ENCODE measurements at places on chromosomes 1 and 21.

DNA sequence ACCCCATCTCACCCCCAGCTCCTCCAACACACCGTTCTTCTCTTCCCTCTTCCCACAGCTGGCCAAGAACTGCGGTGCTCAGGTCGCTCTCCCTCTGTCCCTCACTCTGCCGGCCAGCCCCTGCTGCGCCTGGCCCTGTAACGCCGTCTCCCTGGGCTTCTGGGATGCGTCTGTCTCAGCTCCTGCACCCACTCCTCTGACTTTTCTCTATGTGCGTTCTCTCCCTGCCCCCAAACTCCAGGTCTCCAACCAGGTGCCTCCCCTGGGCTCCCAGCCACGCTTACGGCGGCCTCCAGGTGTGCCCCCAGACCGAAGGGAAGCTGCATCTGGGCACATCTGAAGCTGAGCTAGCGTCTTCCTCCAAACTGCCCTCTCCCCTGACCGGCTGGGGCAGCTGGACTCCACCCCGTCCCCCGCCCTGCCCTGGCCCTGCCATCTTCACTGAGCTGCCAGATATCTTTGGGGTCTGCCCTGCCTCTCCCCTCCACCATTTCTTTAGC lies 2.6 kb downstream of the KRTAP10-12 start:
- DNase-seq: no peak

DNA sequence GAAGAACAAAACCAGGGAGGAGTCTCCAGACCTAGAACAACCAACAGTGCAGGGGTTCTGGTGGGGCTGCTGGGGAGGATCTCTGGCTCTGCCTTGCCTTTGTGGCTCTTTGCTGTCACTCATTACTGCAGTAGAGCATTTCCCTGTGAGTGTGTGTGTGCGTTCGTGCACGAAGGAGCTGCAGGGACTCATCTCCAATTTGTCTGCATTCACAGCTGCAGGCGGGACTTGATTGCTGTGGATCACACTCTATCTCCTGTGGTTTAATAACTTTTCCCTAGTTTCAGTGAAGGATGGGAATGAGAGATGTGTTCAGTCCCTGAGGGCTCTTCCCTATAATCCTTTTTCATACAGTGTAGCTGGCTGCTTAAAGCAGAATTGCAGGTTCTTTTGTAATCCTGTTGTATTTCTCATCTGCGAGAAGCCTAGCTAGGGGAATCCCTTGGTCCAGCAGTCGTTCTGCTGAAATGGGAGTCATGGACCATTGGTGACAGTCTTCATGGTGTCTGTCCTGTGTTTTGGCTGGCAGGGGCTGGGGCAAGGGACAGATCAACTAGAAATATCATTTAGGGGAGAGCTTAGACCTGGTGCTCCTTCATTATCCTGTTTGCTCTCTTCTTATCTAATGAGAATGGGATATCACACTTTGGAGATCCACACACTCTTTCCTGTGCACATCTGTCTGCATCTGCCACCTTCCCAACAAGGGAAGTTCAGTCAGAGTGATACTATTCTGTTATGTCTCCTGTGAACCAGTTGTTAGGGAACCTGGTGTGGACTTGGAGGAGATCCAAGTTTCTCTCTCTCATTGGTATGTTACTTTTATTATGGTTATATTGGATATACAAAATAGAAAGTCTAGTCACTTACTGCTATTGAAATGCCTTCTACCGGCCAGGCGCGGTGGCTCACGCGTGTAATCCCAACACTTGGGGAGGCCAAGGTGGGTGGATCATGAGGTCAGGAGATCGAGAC lies 3.0 kb downstream of the PCP4L1 start:
- DNase-seq: no peak

GRCh38 chr1:232493869-232494268 lies 136.1 kb downstream of the SIPA1L2 start:
- DNase-seq: no peak

DNA sequence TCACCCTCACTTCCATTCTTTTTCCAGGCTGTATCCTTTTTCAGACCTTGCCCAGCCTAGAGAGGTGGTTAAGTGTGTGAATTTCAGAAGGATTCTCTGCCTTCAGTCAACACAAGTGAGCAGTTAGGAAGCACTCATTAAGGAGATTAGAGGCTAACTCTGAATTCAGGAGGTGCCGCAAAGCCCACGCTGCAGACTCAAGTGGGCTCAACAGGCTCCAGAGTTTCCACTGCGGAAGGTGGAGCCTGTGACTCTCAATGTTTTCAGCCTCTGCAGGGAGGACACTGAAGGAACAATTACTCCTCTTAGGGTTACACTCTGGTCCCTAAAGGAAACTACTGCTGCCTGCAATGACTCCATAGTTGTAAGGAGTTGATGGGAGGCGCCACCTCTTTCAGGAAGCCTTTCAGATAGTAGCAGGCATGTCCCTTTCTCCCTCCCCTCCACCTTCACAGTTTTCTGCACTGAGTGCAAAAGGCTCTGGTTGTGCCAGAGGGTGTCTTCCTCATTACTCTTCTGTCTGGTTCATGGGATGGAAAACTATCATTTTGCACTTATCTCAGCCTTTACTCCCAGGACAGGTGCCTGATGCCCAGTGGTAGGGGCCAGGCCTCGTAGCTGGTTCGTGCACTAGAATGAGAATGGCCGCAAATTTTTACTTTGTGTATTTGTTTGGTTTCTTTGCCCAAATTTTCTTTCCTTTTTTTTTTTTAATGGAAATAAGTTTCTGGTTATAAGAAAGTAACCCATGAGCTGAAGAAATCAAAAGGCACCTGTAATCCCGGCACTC lies 55.2 kb upstream of the SELENON start:
- DNase-seq: no peak

GRCh38 chr21:41316200-41317062 lies at the start of gene FAM3B:
TSS of gene FAM3B (plus strand) at chr21:41316801. CDS start at chr21:41316880, 79 bp downstream.
- DNase-seq: no peak

DNA sequence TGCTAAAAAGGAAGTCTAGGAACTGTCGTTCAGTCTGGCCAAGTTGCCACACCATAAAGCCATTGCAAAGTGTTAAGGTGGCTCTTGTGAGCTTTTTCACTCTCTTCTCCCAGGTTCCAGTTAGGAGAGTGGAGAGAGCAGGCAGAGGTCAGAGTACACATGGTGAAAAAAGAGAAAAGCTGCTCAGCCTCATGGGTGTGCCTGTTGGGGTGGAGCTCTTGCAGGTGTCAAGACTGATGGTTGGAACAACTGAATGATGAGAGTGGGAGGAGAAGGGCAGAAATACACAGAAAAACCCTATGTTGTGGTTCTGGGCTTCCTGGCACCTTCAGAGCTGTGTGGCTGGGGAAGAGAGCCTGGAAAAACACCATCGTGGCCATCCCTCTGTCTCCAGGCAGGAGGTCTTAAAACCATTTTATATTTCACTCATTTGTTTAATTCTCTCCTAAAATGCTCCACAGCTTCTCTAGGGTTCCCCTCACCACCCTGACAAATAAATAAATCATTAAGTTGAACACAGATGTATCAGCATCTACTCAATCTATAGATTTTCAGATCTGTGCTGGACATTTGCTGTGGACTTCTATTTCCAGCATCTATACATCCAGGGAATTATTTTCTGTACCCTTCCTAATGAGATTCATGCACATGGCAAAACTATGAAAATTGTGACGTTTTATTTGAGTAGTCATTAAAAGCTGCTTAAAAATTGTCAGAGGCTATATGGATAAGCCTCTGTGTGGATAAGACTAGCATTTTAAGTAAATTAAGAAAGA lies 17.5 kb downstream of the UBASH3A start:
- DNase-seq: no peak

DNA sequence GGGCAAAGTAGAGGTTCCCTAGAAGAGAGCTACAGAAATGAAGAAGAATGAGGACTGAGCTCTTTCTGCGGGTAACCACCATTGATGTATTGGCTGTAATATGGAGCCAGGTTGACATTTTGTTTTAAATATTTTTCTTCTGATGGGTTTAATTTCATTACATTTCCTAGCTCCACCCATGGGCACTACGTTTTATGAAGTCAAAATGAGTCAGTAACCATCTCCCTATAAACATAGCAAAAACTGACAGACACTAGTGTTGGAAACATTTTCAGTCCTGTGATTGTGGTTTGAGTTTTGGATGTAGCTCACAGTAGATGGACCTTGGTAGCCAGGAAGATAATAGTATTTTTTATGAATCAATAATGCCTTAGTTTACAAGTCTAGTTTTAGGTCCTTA lies 470.4 kb upstream of the B3GALT2 start:
- DNase-seq: no peak

- DNase-seq: no peak
These were observed 69.9 kb upstream of the EXO1 start for GRCh38 chr1:241778117-241778516.

- no peak for DNase-seq
These were observed 48.5 kb upstream of the VAMP3 start for GRCh38 chr1:7722670-7723012.

GRCh38 chr1:204295671-204296070 lies 64.1 kb downstream of the PLEKHA6 start:
- DNase-seq: no peak

DNA sequence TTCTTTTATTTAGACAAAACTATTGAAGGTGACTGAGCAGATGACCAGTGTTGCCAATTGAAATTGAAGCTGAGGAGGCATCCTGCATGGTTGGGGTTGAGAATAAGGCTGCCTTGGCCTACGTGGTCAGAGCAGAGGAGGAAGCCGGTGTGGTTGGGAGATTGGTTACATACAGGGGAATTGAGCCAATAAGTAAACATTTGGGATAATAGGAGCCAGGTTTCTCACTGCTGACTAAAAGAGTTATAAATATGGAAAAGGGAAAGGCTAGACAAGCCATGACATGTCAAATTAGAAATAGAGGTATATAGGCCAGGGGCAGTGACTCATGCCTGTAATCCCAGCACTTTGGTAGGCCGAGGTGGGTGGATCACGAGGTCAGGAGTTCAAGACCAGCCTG lies 15.8 kb downstream of the SNX7 start:
- no peak for DNase-seq

- DNase-seq: no peak
These were observed 5.3 kb upstream of the ADAMTS5 start for GRCh38 chr21:26972192-26972591.

GRCh38 chr1:11963622-11964021 lies 16.6 kb upstream of the MFN2 start:
- DNase-seq: no peak

DNA sequence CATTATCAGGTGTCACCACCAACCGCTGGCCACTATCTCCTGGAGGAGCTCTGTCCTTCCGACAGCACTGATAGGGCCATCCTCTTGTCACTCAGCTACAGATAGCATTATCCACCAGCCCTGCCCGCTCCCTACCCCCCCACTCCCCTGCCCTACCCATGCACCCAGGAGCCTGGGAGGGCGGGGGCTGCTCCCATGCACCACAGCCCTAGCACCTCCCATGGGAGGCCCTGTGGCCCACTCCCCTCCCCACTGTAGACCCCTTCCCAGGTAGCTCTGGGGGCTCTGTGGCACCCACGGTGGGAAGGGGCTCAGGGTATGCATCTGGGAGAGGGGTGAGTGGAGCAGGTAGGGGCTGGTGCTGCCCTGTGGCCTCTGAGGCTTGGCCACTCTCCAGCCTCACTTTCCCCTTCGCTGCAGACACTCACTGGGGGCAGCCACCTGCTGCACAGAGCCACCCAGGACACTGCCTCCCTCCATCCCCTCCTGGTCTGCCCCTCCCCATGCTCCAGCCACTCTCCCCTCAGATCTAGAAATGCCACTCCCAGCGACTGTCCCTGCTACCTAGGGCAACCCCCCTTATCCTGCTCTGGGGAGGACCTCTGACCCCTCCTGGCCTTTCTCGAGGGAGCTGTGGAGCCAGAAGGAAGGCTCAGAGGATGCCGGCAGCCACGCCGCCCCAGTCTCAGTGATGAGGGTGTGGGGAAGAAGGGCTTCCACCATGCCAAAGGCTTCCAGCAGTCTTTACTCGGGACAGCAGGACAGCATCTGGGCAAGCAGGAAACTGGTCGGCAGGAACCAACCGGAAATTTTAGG lies 58.5 kb downstream of the WNT9A start:
- no peak for DNase-seq

- DNase-seq: no peak
These were observed 43.0 kb downstream of the TRIM11 start for GRCh38 chr1:228363686-228364067.

- no peak for DNase-seq
These were observed 563.9 kb upstream of the NR5A2 start for GRCh38 chr1:199463521-199464127.
